ENCODE measurements at places on chromosomes 12 and 14.

DNA sequence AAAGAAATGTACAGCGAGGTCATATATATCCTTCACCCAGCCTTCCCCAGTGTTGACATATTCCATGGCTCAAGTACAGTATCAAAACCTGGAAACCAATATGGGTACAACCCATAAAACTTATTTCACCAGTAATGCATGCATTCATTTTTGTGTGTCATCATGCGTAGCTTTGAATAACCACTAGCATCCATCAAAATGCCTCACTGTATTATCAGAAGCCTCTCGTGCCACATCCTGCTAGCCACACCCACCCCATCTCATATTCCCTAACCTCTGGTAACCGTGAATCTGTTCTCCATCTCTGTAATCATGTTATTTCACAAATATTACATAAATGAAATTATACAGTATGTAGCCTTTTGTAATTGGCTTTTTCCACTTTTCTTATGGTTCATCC lies 314.3 kb downstream of the RAD51B start:
- peaks cover 22% of the 10 kb centered on the region for H3K4me1 ChIP-seq
- no peak overlapping the region for H3K27ac ChIP-seq
- no peak for DNase-seq
- H3K36me3 ChIP-seq, result no peaks in the 10 kb centered on the region
- no peaks in the 10 kb centered on the region for H3K27me3 ChIP-seq

DNA sequence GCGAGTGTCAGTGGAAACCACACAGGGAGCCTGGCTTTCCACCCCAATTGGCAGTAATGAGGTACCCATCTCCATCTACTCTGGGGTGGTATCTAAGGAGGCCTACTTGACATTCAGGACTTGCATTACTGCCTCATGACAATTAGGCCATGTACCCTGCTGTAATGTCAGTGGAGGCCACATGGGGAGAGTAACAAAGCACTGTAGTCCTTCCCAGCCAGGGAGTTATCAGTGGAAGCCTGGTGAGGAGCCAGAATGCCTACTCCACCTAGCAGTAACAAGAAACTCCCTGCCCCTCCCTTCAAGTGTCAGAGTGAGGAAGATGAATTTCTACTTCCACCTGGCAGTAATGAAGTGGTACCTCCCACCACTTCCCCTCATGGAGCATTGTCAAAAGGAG lies 12.5 kb downstream of the TIMM9 start:
- no peak overlapping the region for H3K27ac ChIP-seq
- H3K36me3 ChIP-seq, result no peaks in the 10 kb centered on the region
- H3K4me1 ChIP-seq, result no peaks in the 10 kb centered on the region
- H3K27me3 ChIP-seq, result no peaks in the 10 kb centered on the region
- H3K4me3 ChIP-seq, result no peak overlapping the region
- DNase-seq, result no peak

- no peaks in the 10 kb centered on the region for H3K4me1 ChIP-seq
- H3K36me3 ChIP-seq, result no peaks in the 10 kb centered on the region
- H3K27me3 ChIP-seq, result no peaks in the 10 kb centered on the region
- no peak overlapping the region for H3K4me3 ChIP-seq
- no peak overlapping the region for H3K27ac ChIP-seq
- DNase-seq, result no peak
These were observed 6.2 kb upstream of the RNASE10 start for GRCh38 chr14:20499108-20499507.

DNA sequence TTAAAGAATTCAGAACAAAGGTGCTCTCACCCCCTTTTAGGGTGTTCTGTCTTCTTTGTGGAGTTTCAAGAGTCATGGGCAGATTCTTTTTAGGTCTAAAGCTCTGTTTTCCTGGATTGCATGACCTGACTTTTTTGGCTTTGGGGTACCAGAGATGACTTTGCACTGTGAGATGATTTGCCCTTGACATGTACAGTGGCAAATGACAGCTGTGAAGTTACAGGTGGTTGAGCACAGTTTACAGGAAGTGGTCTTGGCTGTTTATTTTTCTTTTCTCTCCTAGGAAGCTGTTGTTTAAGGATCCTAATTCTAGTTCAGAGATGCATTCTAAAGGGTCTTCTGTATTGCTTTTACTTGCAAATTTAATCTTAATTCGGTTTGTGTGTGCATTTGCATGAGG lies 83.8 kb upstream of the METAP2 start:
- no peaks in the 10 kb centered on the region for H3K4me1 ChIP-seq
- no peaks in the 10 kb centered on the region for H3K36me3 ChIP-seq
- no peak overlapping the region for H3K27ac ChIP-seq
- no peak for DNase-seq
- H3K27me3 ChIP-seq, result no peaks in the 10 kb centered on the region

DNA sequence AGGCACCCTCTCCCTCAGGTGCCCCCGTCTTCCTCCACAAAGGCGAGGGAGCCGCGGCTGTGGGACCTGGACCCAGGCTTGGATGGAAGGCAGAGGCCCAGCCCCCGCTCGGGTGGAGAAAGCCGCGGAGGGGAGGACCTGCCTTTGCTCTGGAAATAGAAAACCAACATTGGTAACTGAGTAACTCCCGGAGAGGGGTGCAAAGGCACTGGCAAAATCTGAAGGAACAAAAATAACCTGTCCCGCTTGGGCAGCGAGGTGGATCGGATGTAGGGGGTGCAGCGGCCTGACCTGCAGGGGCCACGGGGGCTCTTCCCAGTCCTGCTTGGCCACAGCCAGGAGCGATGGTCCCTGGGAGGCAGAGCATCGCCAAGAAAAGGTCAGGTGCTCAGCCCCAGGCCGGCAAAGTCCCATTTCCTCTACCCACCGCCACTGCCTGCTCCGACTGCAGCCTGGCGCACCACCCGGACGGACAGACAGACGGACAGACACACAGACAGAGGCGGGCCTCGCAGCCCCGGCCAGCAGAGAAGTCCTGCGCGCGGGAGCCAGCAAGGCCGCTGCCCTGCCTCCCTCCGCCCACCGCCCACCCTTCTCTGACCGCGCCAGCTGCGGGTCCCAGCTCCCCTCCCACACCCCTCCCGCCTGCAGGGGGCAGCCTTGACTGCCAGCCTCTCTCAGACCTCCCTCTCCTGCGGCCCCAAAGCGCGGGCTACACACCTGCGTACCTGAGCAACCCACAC lies 21.4 kb upstream of the TMEM106C start:
- H3K4me3 ChIP-seq, result no peak overlapping the region
- H3K36me3 ChIP-seq, result no peaks in the 10 kb centered on the region
- DNase-seq, result no peak
- H3K27me3 ChIP-seq, result no peaks in the 10 kb centered on the region
- H3K4me1 ChIP-seq, result no peaks in the 10 kb centered on the region

- H3K36me3 ChIP-seq, result no peaks in the 10 kb centered on the region
- peak overlapping the region; percentile 72 for H3K27ac ChIP-seq
- peak; percentile 63 for DNase-seq
- H3K27me3 ChIP-seq, result no peaks in the 10 kb centered on the region
These were observed 67.8 kb downstream of the NTF3 start for GRCh38 chr12:5499566-5500330.

- peaks cover 45% of the 10 kb centered on the region for H3K4me1 ChIP-seq
- H3K36me3 ChIP-seq, result no peaks in the 10 kb centered on the region
- no peak overlapping the region for H3K4me3 ChIP-seq
- H3K27me3 ChIP-seq, result no peaks in the 10 kb centered on the region
- DNase-seq, result no peak
These were observed 15.1 kb downstream of the LTBP2 start for GRCh38 chr14:74596741-74597450.

- no peaks in the 10 kb centered on the region for H3K36me3 ChIP-seq
- no peak overlapping the region for H3K27ac ChIP-seq
- H3K4me1 ChIP-seq, result no peaks in the 10 kb centered on the region
- no peaks in the 10 kb centered on the region for H3K27me3 ChIP-seq
- DNase-seq, result no peak
These were observed 120.2 kb downstream of the SAMD4A start for GRCh38 chr14:54686871-54687749.

- H3K4me1 ChIP-seq, result peaks cover 11% of the 10 kb centered on the region
- DNase-seq, result no peak
- no peak overlapping the region for H3K4me3 ChIP-seq
- H3K27ac ChIP-seq, result no peak overlapping the region
These were observed 4.5 kb downstream of the FMNL3 start for GRCh38 chr12:49702676-49703215.

GRCh38 chr12:40439771-40440492 lies 215.1 kb downstream of the LRRK2 start:
- no peaks in the 10 kb centered on the region for H3K36me3 ChIP-seq

- no peak overlapping the region for H3K27ac ChIP-seq
- no peaks in the 10 kb centered on the region for H3K27me3 ChIP-seq
- no peaks in the 10 kb centered on the region for H3K4me1 ChIP-seq
These were observed 16.8 kb downstream of the IFT43 start for GRCh38 chr14:76002383-76002782.

DNA sequence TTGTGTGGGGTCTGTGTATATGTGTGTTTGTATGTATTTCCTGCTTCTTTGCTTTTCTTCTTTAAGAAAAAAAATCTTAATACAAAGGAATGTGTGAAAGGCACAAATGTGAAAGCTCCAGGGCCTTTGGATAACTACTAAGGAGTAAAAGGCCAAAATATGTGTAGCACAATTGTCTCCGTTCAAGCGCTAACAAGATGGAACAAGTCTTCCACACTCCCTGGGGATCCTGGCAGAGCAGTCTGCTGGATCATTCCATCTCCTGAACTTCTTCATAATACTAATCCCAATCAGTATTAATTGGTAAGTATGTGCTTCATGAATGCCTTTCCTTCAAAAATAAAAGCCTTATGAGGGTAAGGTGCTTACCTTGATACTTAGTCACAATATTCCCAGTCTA lies 462.5 kb upstream of the TBX3 start:
- H3K36me3 ChIP-seq, result no peaks in the 10 kb centered on the region
- H3K4me3 ChIP-seq, result no peak overlapping the region
- no peak for DNase-seq
- no peak overlapping the region for H3K27ac ChIP-seq
- H3K4me1 ChIP-seq, result peaks cover 3% of the 10 kb centered on the region
- H3K27me3 ChIP-seq, result no peaks in the 10 kb centered on the region

GRCh38 chr12:179131-179884 lies 34.6 kb downstream of the SLC6A12 start:
- no peaks in the 10 kb centered on the region for H3K36me3 ChIP-seq
- H3K4me1 ChIP-seq, result no peaks in the 10 kb centered on the region
- no peak overlapping the region for H3K4me3 ChIP-seq
- H3K27ac ChIP-seq, result no peak overlapping the region

DNA sequence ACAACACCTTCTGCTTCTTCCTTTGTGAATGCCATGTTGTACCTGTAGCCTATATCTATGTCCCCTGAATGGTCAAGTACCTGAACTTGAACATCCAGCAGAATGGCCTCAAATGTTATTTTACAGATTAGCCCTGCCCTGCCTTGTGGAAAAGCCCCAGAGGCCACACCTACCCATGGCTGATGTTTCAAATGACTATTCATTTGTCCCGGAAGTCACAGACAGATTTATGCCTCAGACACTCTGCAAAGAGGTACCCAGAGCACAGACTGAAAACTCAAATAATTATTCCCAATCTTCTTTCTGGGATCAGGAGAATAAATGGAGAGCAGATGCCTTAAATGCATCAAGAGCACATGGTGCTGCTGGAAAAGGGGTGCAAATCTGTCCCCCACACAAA lies 13.0 kb upstream of the DPF3 start:
- H3K4me1 ChIP-seq, result peaks cover 11% of the 10 kb centered on the region
- no peaks in the 10 kb centered on the region for H3K27me3 ChIP-seq
- no peak overlapping the region for H3K4me3 ChIP-seq
- H3K36me3 ChIP-seq, result no peaks in the 10 kb centered on the region

DNA sequence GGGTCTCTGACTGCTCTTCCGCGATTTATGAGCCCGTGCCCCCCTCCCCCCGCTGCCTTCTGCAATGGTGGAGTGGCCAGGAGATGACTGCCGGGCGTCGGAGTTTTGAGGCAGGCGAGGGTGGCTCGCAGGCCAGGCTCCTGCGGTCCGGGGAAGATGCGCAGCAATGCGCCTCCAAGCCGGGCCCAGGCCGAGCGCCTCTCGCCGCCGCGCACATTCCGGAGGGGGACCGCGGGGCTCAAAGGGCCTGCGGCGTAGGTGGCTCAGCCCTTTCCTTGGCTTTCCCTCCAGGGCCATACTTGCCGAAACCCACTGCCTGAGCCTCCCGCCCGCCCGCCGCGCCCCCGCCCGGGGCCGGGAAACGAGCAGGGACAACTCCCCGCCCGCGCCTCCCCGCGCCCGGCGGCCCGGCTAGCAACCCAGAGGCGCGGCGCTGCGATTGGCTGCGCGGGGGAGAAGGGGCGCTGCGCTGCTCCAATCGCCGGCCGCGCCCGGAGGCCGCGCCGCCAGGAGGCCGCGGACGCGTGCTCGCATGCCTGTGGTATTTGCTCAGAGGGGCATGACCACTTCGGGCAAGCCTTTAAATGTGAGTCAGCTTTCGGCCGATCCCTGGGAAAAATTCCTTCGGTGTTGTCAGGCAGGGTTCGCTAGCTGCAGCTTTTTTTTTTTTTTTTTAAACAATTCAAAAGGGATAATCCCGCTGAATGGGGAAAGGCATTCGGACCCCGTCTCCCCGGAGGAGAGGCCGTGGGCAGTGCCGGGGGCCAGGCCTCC lies 157.9 kb upstream of the PARP11 start:
- no peak overlapping the region for H3K4me3 ChIP-seq
- H3K27me3 ChIP-seq, result no peaks in the 10 kb centered on the region
- peaks cover 19% of the 10 kb centered on the region for H3K4me1 ChIP-seq
- H3K36me3 ChIP-seq, result no peaks in the 10 kb centered on the region
- peak; percentile 97 for DNase-seq
- H3K27ac ChIP-seq, result peak overlapping the region; percentile 97

GRCh38 chr14:64000749-64001148 lies 147.9 kb downstream of the SYNE2 start:
- no peak for DNase-seq
- H3K27ac ChIP-seq, result no peak overlapping the region
- H3K27me3 ChIP-seq, result no peaks in the 10 kb centered on the region
- no peak overlapping the region for H3K4me3 ChIP-seq
- no peaks in the 10 kb centered on the region for H3K4me1 ChIP-seq
- no peaks in the 10 kb centered on the region for H3K36me3 ChIP-seq

GRCh38 chr12:42609605-42610004 lies 20.1 kb upstream of the PRICKLE1 start:
- H3K4me1 ChIP-seq, result no peaks in the 10 kb centered on the region
- H3K36me3 ChIP-seq, result no peaks in the 10 kb centered on the region
- no peaks in the 10 kb centered on the region for H3K27me3 ChIP-seq
- no peak overlapping the region for H3K27ac ChIP-seq
- no peak overlapping the region for H3K4me3 ChIP-seq

DNA sequence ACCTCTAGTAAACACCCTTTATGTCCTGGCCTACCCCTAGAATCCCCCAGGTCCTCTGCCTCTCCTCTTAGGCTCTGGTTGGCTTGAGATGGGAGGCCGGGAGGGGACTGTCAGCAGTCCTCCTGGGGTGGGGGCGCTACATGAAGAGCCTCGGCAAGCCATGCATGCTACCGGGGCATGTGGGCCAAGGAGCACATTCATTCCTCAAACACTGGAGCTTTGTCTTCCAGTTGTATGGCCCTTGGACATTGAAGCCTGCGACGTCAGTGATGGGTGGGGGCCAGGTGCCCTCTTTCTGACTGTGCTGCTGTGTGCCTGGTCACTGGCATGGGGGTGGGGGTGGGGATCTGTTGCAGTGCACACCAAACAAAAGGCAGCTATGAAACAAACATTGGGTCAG lies 15.8 kb upstream of the CELA1 start:
- no peak overlapping the region for H3K4me3 ChIP-seq
- H3K27ac ChIP-seq, result no peak overlapping the region
- no peak for DNase-seq
- H3K27me3 ChIP-seq, result no peaks in the 10 kb centered on the region
- H3K36me3 ChIP-seq, result no peaks in the 10 kb centered on the region

All from hepatocyte (in vitro differentiated cells).